Nephron progenitor cell (in vitro differentiated cells): ENCODE measurements at places on chromosomes 13 and 19.

- no peak for DNase-seq
Observed at GRCh38 chr19:47321630-47322029, 10.3 kb upstream of the C5AR2 start.

DNA sequence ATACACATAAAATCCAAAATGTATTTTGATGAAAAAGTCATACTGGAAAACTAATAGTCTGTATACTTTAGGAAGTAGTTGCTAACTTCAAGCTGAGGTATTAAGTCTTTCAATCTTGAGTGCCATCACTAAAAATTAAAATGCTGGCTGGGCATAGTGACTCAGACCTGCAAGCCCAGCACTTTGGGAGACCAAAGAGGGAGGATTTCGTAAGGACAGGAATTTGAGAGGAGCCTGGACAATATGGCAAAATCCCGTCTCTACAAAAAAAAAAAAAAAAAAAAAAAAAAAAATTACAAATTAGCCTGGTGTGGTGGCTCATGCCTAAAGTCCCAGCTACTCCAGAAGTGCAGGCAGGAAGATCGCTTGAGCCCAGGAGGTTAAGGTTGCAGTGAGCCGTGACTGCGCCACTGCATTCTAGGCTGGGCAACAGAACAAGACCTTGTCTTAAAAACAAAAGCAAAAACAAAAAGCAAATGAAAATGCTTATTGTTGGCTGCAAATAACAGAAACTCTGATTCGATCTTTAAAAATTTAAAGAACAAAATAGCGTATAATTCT lies 1994.2 kb upstream of the PCDH20 start:
- no peak for DNase-seq

- DNase-seq: no peak
Observed at GRCh38 chr19:29413435-29413834, 112.4 kb upstream of the VSTM2B start.

- DNase-seq: no peak
Observed at GRCh38 chr13:111976474-111977178, 90.3 kb upstream of the SOX1 start.

DNA sequence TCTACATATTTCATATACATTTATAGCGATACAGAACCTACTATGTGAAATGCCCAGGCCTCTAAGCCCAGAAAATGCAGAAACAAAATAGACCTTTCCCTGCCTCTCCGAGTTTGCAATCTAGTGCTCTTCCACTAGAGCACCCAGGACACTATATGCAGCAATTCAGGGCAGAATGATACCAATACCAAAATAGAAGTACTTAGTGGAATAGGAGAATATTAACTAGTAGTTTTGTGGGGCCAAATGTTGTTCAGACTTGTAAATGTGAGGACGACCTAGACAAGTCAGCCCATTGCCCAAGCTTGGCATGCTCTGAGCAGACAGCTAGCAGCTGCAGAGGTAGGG lies 35.8 kb upstream of the FLT1 start:
- no peak for DNase-seq

DNA sequence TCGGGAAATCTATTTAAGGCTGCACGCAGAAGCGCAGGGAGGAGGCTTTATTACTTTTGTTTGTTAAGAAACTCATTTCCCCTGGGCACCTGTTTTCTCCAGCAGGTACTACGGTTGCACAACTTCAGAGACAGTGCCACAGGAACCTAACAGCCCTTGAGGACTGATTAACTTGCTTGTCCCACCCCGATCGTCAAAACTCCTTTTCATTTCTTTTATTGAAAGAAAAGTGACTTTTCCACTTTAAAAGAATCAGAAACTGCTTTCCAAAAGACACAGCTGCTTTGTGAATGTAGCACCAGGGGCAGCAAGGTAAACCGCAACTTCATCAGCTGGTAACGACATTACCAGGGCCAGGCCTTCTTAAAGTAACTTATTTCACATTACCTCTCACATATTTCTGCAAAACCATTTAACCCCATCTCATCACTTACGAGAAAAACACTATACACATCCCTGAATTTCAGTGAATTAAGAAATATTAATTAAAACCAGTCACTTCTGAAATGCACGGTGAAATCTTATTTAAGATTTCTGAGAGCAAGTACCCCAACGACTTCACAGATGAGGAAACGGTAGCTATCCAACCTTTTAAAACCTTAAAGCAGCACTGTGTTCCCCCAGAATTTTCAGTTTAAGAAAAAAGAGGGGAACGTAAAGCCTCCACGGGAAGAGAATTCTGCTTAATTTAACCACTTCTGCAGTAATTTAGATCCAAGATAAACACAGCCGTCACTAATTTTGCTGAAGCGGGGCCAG lies 1.4 kb downstream of the ANKRD10 start:
- DNase-seq: no peak

DNA sequence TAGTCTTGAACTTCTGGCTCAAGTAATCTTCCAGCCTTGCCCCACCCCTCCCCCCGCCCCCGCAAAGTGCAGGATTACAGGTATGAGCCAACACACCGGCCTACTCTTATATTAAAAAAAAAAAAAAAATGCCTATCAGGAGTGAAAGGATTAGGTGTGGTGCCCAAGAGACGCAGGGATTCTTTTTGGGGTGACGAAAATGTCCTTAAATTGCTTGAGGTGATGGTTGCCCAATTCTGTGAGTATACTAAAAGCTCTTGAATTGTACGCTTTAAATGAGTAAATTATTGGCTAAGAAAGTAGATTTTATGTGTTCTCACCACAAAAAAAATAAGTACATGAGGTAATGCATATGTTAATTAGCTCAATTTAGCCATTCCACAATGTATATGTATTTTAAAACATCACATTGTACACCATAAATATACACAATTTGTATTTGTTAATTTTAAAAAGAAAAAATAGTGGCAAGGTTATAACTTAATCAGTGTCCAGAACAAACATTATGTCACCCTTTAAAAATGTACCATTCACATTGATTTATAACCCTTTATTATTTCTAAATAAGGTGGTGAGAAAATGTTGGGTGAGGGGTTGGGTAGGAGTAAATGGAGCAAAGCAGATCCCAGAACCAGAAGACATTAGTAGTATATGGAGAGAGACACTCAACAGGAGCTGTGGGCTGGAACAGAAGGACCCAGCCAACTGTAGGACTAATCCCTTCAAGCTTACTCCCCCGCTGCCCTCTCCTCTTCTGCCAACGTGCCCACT lies 3.9 kb downstream of the IGSF23 start:
- DNase-seq: no peak

DNA sequence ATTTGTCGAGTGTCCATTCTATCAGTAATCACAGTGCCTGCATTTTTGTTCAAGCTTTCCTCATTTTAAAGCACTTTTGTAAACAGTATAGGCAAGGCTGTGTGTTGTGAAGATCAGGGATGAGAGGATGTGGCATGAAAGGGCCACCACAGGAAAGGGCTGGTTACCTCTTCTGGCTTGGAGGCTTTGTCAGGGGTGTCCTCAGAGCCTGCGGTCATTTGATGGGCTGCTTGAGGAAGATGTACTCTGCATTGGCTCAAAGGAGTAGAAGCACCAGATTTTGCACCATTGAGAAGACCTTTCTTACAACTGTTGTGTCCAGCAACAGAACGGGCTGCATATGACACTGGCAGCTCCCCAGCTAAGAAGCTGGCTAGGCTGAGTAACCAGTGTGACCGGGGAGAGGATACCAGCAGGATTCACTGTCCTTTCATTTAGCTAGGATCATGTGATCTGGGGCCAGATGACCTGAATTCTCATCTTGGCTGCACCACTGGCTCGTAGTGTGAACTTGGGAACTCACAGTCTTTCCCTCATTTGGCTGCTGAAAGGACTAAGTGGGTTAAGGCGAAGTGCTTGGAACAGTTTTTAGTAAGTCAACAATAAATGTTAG lies 380.2 kb downstream of the FGF9 start:
- no peak for DNase-seq

DNA sequence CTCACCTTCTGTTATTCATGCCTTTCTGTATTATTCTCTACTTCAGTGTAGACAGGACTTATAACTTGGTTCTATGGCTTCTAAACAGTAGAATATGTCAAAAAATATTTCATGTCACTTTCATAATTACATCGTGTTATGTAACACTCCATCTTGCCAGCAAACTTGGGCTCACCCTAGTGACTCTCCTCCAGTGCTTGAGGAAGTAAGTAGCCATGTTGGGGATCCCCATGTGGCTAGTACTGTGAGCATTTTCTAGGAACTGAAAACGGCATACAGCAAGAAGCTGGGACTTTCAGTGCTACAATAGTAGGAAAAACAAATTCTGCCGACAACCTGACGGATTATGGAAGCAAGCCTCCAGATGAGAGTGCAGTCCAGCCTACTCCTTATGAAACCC lies 495.6 kb downstream of the SLITRK6 start:
- no peak for DNase-seq

- no peak for DNase-seq
Observed at GRCh38 chr13:109146912-109147647, 517.7 kb downstream of the MYO16 start.
